Activated effector memory CD4-positive, alpha-beta T cell treated with anti-CD3 and anti-CD28 coated beads, Interleukin-2, amount 50 U/mL, for 16 hours (primary cell): ENCODE measurements at places on chromosomes 3 and 15.

GRCh38 chr15:39215015-39215414 is 365.9 kb upstream of the THBS1 start:
- DNase-seq, result no peak

DNA sequence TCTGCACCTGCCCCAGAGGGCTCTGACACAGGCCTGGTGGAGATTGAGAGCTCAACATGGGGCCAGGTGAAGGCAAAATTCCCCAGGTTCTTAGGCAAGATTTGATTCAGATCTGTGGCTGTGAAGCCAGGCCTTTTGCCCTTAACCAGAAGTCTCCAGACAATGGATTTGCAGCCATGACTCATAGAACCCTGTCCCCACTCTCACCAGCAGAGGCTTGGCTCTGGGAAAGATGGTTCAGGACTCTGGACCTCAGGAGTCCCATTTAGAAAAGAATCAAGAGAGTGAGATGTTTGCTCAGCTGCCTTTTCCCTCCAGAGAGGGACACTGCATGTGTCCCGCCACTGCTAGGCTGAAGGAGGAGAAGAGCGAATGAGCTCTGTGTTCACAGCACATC is 361.4 kb upstream of the ICE2 start:
- no peak for DNase-seq

- DNase-seq, result no peak
Observed at GRCh38 chr15:59549301-59550185, 62.0 kb upstream of the GCNT3 start.

GRCh38 chr3:169509359-169509758 is 154.2 kb downstream of the MECOM start:
- no peak for DNase-seq

DNA sequence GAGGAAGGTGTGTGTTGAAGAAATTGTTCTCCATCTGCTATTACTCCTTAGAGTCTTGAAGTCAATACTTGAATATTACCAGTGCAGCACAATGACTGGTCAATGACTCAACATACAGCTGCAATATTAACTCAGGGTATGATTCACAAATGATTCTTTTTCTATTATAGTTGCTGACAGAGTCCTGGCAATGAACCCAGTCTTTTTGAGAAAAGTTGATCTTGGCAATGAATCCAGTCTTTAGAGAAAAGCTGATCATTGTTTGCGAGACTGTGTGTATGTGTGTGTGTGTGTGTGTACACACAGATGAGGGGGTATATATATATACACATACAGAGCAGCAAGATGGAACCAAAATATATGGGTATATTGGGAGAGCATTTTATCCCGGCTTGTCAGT is 315.1 kb downstream of the ZNF385D start:
- DNase-seq, result no peak

GRCh38 chr3:25460751-25461150 is 32.7 kb downstream of the RARB start:
- DNase-seq, result no peak

- no peak for DNase-seq
Observed at GRCh38 chr3:52176951-52177700, 20.8 kb upstream of the ALAS1 start.

GRCh38 chr3:157093096-157093495 is 66.9 kb downstream of the CCNL1 start:
- DNase-seq, result no peak

DNA sequence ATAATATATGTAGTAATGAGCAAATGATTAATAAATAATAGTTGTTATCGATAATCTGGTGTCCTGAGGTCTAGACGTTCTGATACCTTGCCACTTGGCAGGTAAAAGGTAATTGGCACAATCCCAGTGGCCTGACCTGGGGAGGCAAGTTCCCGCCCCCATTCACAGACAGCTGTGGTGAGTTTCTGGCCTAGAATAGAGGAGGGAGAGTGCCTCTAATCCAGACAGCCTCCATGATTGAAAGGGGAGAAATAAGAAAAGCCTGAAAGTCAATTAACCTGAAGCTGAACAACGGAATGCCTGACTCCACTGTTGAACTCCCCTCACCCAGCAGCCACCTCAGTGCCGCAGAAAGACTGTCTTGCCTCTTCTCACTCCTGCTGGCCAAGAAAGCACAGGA is 38.1 kb upstream of the SV2B start:
- DNase-seq, result no peak
